ENCODE measurements at places on chromosomes 3 and 15. TPM values are rescaled to one million over a fixed set of nuclear protein-coding genes. Genes with fewer than 3 reads are reported as not detected.

GRCh38 chr15:78315686-78316282 lies 16.4 kb upstream of the SKIC8 start:
- no peak for DNase-seq

The OXTR gene
- 1.6 TPM for total RNA-seq

DNA sequence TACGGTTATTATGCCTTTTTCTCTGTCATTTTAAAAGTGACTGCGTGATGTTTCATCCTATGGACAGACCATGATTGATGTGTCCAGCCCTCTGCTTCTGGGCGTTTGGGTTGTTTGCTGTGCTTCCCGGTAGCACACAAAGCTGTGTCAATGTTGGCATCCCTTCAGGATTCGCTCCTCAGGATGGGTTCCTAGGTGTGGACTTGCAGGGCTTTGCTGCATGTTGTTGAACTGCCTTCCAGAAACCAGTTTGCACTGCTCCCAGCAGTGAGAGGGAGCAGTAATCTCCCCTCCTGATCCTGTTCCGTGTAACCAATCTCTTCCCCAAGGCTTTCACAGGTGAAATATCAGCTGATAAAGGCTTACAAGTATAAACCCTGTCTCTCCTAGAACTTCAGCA lies 787 bp downstream of the TRPM1 start:
- no peak for DNase-seq

The INAFM2 gene
- total RNA-seq = 11.3 TPM

Data from urinary bladder (tissue), 4 donors.